ENCODE measurements at places on chromosomes 6 and 20.

DNA sequence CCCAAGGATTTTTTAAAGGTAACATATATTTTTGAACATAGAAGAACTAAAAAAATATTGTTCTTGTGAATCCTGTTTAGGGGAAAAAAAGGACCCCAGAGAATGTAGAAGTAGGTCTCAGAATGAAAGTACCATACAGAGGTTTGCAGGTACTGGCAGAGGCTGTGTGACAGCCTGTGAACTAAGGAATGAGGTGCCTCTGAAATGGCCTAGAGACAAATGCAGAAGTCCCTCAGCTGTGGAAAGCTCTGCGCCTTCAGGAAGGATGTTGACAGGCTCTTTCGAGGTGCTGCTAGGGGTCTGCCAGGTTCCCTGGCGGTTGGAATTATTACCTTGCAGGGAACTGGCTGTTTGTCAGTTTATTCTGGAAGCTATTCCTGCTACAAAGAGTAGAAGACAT is 8.6 kb upstream of the TUBB2B start:
- no peak for DNase-seq

DNA sequence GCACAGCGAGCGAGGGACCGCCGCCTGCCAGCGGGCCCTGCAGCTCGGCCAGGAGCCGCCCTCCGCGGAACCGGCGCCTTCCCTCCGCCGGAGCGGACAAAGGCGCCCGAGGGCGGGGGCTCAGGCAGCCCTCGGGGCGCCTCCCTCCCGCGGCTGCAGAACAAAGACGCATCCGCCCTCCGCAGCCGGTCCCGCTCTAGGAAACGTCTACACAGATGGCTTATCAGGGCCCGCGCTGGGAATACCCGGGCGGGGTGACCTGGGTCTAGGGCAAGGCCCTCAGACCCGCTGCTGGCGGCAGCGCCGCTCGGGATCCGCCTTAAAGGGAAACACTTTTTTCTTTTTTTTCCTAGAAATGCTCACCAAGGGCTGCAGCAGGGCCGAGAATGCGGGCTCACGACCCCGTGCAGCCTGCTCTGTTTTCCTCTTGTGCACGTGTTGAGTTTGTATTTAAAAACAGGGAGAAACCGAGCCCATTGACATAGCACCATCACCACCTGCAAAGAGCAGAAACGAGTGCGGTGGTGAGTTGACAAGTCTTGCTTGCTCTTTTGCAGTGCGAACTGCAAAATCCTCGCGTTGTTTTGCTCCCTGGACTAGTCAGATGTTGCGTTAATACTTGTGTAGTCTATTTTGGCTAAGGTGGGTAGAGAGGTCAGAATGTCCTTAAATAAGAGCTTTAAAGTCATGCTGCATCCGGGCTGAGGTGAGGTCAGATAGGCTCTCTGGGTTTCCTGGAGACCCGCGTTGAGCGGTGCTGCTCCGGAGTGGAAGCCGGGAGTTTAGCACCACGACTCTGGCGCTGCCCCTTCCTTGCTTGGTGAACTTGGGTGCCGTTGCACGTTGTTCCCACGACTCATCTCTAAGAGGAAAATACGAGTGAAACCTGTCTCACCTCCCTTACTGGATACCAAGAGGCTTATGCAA is 1.1 kb upstream of the RPS6KA2 start:
- DNase-seq: peak; percentile 18

DNA sequence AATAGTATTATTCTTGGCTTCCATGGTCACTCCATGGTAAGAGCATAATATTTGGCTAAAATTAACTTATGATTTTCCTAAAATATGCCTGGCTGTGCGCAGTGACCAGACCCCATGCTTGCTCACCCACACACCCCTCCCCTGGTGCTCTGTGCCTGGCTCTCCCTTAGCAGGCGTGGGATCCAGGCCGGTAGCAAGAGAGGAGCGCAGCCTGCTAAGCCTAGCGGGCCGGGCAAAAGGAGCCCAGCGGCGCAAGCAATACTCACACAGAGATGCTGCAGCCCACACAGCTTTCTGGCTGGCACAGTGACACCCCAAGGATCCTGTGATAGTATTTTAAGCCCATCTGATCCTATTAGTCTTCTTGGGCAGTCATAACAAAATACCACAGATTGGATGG is 79.8 kb upstream of the EYS start:
- DNase-seq: no peak

DNA sequence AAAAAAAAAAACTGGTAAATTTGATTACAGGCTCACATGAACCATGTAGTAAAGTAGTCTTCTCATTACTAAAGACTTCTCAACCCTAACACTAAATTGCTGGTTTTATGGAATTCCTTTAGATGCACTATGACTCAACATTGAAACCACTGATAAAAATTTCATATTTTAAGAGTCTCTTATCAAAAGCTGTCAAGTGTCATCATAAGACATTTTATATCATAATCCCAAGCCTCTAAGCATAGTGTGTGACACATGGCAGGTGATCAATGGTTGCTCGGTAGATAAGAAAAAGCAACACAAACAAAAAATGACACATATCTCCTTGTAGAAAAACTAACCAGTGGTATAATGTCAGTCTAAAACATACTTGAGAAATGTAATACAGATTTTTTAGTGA is 258.4 kb downstream of the RNGTT start:
- no peak for DNase-seq

GRCh38 chr6:79803917-79804316 is 143.4 kb downstream of the ELOVL4 start:
- DNase-seq: no peak

DNA sequence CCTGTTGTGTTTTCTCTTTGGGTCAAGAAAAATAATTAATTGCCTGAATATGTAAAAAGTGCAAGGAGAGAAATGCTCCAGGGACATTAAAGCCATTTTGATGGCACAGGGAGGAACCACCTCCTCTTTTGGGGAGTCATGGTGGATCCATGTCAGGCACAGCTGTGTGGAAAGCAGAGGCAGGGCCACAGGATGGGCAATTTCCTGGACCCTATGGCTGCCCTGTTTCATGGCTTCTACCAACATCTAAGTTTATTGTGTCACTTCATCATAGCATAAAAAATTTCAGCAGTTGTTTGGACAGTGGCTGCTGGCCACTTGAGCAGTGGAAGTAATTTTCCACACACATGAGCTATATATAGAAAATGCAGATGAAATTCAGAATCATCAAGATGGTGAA is 238.2 kb downstream of the SYNE1 start:
- DNase-seq: no peak
